ENCODE measurements at places on chromosomes 1 and 21.

DNA sequence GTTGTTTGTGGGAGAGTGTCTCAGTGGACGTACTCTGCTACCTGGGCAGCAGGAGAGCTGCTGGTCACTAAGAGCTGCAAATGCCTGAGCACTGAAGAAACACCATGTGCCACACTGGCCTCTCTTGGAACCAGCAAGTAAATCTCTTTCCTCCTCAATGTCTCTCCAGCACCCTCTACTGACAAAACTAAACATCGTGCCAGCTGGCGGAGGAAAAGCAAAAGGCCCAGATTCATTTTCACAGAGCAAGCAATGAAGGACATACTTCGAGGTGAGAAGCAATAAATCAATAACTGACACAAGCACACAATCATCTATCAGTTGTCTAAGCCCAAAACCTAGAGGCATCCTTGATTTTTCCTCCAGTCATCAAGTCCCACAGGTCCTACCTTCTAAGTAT lies 78.1 kb downstream of the RERE start:
- no peak for DNase-seq

DNA sequence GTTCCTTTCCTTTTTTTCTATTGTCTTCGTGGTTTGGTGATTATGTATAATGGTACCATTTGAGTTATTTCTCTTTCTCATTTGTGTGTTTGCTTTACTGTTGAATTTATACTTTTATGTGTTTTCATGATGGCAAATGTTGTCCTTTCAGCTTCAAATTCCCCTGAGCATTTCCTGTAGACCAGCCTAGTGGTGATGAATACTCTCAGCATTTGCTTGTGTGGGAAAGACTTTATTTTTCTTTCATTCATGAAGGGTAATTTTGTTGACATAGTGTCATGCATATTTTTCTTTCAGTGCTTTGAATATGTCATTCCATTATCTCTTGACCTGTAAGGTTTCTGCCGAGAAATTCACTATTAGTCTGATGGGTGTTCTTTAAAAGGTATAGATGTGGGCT lies 166.6 kb upstream of the GORAB start:
- no peak for DNase-seq

- no peak for DNase-seq
Measured at GRCh38 chr1:239023732-239024360, 362.5 kb upstream of the CHRM3 start.

DNA sequence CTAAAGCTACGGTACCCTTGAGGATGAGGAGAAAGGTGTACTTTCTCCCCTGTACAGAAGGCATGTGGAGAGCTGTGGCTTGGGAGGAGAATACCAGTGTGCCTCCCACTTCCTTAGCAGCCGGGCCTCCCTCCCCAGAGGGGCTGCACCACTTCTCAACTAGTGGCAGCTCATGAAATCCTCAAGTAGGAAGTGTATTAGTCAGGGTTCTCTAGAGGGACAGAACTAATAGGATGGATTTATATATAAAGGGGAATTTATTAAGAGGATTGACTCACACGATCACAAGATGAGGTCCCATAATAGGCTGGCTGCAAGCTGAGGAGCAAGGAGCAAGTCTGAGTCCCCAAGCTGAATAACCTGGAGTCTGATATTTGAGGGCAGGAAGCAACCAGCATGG lies 53.1 kb upstream of the PPP2R5A start:
- no peak for DNase-seq

GRCh38 chr1:20448671-20449071 lies 37.3 kb downstream of the CAMK2N1 start:
- DNase-seq: no peak

DNA sequence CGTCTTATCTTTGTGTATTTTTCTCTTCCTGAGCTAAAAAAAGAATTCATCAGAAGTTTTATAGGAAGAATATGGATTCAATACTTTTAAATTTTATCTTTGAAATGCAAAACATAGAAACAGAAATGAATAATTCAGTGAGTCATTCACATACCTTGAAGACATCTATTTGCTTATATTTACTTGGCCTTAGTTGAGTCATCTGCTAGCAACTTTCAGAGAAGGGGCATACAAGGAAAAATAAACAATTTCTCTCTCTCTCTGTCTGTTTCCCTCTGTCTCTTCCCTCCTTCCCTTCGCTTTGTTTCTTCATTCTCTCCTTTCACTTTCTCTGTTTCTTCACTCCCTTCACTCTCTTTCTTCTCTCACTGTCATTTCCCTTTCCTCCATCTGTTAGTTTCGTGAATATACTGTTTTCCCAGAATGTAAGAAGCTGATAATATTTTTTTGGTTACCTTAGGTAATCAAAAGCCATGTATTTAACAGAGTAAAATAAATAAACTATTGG lies 477.2 kb downstream of the BRINP3 start:
- no peak for DNase-seq

GRCh38 chr1:94549706-94550105 lies 8.1 kb upstream of the F3 start:
- DNase-seq: no peak

DNA sequence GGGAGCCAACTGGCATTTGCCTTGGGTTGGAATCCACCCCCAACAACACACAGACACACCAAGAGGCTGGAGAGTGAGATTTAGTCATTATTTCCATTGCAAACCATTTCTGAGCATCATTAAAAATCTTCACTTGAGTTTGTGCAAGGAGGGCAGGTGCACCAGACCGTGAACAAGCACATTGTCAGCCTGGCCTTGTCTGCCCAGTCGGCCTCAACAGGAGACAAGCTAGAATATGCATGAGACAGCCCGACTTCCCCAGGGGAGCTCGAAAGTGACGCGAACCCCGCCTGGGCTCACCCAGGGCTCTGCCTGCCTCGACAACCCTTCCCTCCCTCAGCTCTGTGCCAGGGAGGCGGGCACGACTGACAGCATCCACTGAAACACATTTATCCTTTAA lies 15.4 kb upstream of the GUCA2B start:
- DNase-seq: no peak

- DNase-seq: no peak
Measured at GRCh38 chr1:146036965-146037646, 15.6 kb upstream of the HJV start.

DNA sequence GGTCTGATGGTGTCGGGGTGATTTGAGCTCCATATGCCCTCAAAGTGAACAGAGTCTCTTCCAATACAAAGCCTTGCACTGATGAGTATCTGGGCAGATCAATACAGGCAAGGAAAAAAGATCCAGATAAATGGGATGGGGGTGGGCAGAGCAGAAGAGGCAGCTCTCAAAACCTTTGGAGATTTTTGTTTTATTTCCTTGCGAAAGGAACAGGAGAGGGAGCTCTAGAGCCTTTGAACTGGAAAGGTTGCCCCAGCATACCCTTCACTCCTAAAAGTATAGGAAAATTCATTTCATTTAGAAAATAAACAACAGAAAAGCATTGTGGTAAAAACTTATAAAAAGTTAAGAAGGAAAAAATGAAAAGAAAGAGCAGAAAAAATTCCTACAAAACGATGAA lies 31.4 kb upstream of the OLIG2 start:
- no peak for DNase-seq

- DNase-seq: no peak
Measured at GRCh38 chr1:114088392-114089299, 65.0 kb downstream of the SYT6 start.

DNA sequence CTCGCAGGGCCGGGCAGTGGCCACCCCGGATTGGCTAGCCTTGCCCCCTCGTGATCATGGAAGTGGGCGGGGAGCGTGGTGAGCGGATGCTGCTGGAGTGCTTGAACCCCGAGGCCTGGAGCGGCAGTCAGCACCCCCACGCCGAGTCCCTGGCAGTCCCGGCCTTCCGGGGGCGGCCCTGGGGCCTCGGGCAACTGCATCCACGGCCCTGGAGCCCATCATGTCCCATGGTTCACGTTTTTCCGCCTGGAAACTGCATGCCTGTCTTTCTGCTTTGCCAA lies 45.6 kb downstream of the CDC7 start:
- DNase-seq: no peak

DNA sequence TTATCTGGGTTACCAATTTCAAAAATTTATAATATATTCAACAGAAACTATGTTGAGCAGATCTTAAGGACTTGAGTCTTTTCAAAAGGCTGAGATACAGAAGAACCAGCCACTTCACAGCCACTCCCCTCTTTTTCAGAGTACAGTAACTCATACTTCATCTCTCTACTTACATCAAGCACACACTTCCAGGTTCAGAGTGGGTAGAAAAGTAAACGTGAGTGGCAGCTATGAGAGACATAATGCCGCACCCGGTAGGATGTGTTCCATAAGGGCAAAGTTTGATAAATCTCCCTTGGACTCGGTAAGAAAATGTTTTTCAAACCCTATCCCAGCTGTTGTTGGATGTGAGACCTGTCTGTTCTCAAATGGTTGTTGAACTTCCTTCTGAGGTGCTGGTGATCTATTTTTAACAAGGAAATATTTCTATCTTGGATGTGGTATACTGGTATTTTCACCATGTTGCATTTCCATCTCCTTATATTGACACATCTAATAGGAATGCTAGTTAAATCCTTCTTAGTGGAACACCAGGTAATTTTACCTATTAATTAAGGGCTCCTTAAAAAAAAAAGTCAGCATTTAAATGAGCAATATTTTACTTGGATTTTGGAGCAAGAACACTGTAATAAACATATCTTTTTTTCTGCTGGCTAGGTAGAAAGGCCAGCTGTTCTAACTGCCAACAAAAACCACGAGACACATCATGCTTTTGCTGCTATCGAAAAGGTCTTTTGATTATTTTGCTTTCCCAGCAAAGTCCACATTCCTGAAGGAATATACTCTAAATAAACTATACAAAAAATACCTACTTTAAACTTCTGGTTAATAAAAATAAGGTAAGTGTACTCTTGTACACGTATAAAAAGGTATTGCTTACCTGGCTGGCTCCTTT lies 28.2 kb downstream of the CNN3 start:
- DNase-seq: no peak

DNA sequence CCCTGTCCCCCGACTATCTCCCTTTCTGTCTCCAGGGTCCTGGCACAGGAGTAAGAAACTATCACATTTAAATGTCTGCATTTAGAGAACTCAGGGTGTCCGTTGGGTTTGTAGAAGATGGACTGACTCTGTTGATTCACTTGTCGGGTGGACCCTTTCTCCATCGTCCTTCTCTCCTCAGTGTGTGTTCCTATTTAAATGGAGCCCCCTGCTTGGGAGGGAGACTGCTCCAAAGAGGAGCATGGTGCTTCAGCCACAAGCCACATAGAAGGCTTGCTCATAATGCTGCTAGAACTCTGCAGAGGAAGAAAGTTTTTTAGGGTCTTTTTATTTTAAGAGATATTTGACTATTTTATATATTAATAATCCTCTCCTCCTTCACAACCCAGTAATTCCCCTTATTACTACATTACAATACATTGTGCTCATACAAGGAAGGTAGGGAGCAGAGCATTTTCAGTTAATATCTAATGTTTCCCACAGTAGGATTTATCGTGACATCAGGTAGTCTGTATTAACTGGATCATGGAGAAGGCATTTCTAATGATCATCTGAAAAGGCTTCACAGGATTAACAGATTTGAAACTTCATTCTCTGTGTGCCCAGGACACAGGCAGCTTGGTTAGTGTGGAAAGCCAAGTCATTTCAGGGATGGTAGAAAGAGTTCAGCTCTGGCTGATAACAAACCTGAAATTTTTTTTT lies 13.8 kb downstream of the FGGY start:
- no peak for DNase-seq

DNA sequence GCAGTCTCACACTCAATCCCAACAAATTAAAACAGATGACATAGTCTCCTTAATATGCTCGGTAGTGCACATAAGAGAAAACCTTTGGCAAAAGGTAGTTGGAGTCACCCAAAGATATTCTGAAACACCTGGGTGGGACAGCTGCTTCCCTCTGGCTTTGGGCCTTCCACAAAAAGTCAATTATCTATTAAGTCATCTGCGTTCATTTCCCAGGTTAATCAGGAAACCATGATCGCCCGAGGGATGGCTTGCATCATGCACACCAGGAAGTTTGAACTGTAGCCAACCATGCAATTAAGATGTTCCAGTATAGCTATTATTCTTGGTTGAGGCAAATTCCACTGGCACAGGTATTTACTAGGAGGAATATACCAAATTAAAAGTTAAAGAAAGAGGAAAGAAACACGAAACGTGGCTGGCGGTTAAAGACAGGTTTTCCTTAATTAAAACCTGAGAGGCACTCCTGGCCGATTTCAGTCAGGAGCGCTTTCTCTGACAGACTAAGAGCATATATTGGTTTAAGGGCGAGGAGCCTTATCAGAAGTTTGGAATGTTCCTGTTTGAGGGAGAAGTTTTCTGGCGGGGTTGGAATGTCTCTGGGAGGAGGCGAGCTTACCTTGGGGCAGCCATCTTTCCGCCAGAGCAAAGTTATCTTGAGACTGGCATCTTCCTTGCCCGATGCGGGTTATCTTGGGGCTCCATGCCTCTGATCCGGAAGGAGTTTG lies 19.9 kb downstream of the CLDN17 start:
- no peak for DNase-seq

GRCh38 chr21:27681038-27681437 lies 714.1 kb upstream of the ADAMTS5 start:
- DNase-seq: no peak

GRCh38 chr1:152459596-152460528 lies 45.8 kb upstream of the CRNN start:
- peak; percentile 52 for DNase-seq

- DNase-seq: no peak
Measured at GRCh38 chr1:184473176-184473966, 86.5 kb downstream of the C1orf21 start.

GRCh38 chr1:168742994-168743650 lies 14.1 kb upstream of the DPT start:
- no peak for DNase-seq

- no peak for DNase-seq
Measured at GRCh38 chr1:207811920-207812720, 60.3 kb downstream of the CD46 start.

- no peak for DNase-seq
Measured at GRCh38 chr1:175274368-175274767, 81.8 kb upstream of the KIAA0040 start.

DNA sequence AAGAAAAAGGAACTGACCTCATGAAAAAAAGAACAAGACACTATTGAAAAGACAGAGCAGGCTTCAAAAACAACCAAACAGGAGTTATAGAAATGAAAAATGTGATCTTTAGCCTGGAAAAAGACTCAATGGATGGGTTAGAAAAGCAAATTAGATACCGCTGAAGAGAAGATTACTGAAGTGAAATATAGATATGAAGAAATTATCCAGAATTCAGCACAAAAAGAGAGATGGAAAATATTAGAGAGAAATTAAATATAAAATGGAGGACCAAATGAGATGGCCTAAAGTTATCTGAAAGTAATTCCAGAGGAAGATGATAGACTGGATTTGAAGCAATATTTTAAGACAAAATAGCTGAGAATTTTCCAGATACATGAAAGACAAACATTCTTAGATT lies 63.0 kb downstream of the SLC37A1 start:
- no peak for DNase-seq

Data from GM18507 (cell line).